ENCODE measurements at places on chromosomes 13 and 19.

GRCh38 chr13:73684286-73684685 is 449.9 kb downstream of the KLF12 start:
- DNase-seq = peak; percentile 44

DNA sequence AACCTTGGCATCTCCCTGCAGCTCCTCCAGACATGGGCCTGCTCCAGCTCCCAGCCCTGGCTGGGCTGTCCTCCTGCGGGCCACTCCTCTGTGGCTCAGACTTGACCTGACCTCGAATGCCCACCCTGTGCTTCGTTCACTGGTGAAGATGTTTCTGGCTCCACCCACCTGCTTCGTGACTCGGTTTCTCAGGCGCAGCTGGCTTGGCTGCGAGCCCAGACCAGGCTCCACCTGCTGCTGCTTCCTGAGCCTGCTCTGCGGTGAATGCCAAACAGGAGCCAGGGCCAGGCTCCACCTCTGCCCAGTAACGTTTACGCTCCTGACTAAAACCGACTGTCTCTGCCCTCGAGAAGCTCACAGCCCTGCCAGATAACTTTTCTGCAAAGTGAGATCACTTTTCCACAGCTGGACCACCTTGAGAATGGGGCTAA is 8.9 kb upstream of the RSPH6A start:
- DNase-seq = peak; percentile 76

GRCh38 chr13:92719868-92720267 is 506.7 kb upstream of the GPC6 start:
- peak; percentile 90 for DNase-seq

- no peak for DNase-seq
Measured at GRCh38 chr19:11269408-11269807, 7.1 kb upstream of the DOCK6 start.

GRCh38 chr13:32107474-32107873 is 75.9 kb downstream of the FRY start:
- DNase-seq = no peak

GRCh38 chr13:44854313-44855060 is 134.8 kb downstream of the NUFIP1 start:
- peak; percentile 87 for DNase-seq

GRCh38 chr13:88074794-88075510 is 403.8 kb downstream of the SLITRK5 start:
- DNase-seq = no peak

GRCh38 chr13:110405597-110406450 is 98.7 kb downstream of the COL4A2 start:
- DNase-seq = no peak

Measured in NCI-H2081 (cell line).